Uterus (tissue), 4 donors: ENCODE measurements at places on chromosomes 11 and 22. TPM values are rescaled to one million over a fixed set of nuclear protein-coding genes. Genes with fewer than 3 reads are reported as not detected.

The RASGRP2 gene
- 72.8 TPM for total RNA-seq

The SOX10 gene
- total RNA-seq: not detected

The PATE2 gene
- total RNA-seq: 0.85 TPM

The LGR4 gene
- total RNA-seq: 9.4 TPM

The DDI1 gene
- total RNA-seq: not detected

The RIC8A gene
- 97.0 TPM for total RNA-seq

The CCDC116 gene
- total RNA-seq: 3.5 TPM

The PGA3 gene
- 6.5 TPM for total RNA-seq

The CD3G gene
- 0.34 TPM for total RNA-seq
